Lower lobe of right lung (tissue), 2 donors: ENCODE measurements at places on chromosomes 12 and 14.

DNA sequence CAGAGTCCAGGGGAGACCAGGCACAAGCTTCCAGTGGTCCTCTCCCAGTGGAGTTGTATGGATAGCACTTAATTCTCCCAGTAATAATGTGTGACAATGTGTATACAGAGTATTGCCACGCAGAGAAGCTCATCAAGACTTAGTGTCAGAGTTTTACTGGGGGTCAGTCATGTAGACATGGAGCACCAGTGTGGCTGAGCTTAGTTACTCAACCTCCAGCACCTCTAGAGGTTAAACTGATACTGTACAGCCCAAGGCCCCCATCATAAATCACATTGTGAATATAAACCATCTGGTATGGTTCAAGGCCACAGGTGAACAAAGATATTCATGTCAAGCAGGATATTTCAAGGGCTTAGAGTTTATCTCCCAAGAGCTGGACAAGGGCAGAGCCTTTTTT, 378.1 kb upstream of the TMPO start:
- no peak for DNase-seq

DNA sequence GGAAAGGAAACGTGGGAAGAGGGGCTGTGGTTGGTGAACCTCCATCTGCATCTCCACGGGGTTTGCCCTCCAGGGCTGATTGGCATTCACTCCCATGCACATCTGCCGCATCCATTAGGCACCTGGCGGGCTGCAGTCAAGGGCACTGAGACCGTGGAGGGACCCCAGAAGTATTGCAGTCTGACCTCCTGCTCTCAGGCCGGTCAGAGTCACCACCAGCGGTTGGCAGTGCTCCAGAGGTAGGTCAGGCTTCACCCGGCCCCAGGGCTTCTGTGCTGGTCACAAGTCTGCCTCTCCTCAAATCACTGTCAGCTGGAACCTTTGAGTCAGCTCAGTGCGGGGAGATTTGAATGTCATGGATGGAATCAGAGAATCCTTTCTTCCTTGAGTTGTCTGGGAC, 132.3 kb downstream of the PAPOLA start:
- no peak for DNase-seq

GRCh38 chr12:127830065-127830460, 436.9 kb upstream of the TMEM132C start:
- DNase-seq = no peak

- DNase-seq = no peak
These were observed 49.4 kb downstream of the PHLDA1 start for GRCh38 chr12:75982169-75982564.

DNA sequence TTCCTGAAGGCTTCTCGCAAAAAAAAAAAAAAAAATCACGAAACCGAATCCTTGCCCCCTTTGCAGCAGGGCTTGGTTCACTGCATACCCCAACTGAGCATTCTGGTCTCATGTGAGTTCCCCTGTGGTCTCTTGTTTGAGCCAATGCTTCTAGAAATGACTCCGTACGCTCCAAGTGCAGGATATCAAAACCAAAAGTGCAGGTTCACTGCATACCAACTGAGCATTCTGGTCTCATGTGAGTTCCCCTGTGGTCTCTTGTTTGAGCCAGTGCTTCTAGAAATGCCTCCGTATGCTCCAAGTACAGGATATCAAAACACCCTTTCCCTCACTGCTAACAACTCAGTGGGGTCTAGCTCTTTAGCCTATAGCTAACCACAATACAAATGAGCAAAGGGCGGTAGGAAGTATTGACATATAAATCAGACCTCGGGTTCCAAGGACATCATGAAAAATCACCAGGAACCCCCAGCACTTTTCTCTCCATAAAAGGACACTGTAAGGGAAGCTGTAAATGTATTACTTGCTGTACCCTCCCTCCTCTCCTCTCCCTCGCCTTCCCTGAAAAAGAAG, 206.3 kb upstream of the NOS1 start:
- no peak for DNase-seq
